ENCODE measurements at places on chromosomes 5 and 9.

DNA sequence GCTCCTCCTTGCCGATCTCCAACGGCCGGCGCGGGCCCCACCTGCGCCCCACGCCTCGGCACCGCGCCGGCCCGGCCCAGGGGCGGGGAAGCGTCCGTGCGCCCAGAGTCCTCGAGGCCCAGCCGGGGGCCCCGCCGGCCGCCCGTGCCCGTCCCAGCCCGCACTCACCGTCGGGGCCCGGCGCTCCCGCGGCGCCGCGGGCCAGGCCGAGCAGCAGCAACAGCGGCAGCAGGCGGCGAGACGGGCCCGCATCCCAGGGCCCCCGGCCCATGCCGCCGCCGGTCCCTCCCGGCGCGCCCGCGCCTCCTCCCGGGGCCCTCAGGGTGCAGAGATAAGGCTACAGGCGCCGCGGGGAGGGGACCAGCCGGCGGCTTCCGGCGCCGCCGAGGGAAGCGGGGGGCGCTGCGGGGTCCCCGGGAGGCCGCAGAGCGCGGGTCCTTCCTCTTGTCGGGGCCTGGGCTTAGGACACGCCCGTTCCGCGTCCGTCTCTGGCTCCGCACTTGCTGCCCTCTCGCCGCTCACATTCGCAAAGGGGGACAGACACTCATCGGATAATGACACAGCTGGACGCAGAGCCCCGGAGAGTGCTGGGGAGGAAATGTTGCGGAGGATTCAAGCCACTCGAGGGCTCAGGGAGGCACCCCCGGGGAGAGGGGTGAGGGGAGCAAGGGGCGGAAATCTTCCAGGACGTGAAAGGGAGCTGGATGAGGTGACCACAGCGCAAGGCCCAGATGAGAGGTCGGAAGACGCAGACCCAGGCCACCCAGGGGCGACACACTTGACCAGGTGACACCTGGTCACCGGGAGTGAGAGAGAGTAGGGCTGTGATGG is at the start of gene SUSD1:
Gene SUSD1 (minus strand): TSS at position 333 of the 831 bp plus-strand sequence. CDS start 62 bp downstream, at position 271.
- DNase-seq: no peak

GRCh38 chr9:116940614-116941215 is 253.6 kb downstream of the TRIM32 start:
- no peak for DNase-seq

GRCh38 chr5:122870219-122870856 is 24.9 kb downstream of the SNX24 start:
- DNase-seq: no peak

GRCh38 chr9:33942471-33943083 is 106.1 kb downstream of the UBAP2 start:
- DNase-seq: no peak

DNA sequence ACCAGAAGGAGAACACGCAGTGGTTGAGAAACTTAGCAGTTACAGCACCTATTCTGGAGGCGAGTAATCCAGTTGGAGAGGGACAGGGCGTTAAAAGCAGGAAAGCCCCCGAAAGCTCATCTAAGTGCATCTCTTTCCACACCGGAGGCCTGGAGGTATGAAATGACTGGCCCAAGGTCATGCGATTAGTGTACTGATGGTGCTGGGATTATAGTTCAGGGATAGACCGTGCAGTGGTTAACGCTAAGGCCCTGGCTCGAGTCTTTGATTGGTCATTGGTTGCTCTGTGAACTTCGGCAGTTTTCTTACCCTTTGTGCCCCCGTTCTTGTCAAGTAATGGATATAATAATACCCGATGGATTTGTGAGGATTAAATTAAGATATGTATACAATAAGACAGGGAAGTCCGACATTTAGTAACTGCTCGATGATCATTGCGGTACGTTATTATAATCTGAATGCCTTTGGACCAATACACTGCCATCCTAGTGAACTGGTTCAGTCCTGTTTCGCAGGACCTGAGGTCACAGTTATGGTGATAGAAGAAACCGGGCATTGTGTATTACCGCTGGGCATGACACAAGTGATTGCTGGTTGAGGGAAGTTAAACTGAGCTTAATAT is 960 bp downstream of the CANX start:
- DNase-seq: no peak

DNA sequence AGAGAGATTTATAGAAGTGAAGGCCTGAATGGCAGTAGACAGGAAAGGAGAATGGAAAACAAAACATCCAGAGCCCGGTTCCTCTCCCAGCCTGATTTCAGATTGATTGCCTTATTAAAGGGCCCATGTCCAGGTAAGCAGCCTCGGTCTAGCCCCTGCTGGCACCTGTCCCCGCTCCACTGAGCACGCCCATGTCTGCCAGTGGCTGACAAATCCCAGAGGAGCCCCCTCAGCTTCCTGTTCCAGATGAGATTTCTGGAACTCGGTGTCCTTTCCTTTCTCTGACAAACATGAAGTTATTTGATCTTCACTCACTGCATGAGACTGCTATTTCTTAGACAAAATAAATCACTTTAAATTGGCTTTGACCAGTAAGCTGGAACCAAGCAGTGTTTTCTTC is 187.0 kb upstream of the ADCY2 start:
- DNase-seq: no peak

- peak; percentile 23 for DNase-seq
Observed at GRCh38 chr5:52799358-52799982, 11.8 kb downstream of the ITGA1 start.

DNA sequence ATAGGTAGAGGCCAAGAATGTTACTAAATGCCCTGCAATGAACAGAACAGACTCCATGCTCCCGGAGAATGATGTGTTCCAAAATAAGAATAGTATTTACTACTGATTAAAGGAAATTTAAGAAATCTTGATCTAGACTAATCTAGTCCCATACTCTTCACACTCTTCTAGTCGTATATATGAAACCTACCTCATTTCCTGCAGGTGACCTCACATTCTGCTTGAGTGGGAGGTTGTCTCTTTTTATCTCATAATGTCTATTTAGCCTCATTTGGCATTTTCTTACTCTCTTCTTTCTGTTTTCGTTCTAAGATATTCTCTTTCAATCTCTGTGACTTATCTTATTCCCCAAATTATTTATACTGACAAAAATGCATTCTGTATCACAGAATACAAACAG is 9.2 kb upstream of the SHOC1 start:
- DNase-seq: no peak

DNA sequence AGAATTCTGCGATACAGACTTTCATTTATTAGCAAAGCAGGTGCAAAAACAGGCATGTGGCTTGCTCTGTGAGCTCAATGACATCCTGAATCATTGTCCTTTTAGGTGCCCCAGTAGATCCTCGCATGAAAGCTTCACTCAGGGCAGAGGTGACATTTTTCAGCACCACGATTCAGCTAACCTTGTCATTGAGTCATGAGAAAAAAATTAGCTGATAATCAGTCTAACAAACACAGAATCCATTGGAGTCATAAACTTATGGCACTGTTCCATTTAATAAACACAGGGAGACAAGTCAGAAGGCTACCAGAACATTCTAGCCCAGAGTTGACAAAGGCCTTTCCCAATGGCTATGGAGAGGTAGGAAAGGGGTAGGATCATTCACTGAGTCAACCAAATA is 104.8 kb upstream of the RAD23B start:
- DNase-seq: no peak

DNA sequence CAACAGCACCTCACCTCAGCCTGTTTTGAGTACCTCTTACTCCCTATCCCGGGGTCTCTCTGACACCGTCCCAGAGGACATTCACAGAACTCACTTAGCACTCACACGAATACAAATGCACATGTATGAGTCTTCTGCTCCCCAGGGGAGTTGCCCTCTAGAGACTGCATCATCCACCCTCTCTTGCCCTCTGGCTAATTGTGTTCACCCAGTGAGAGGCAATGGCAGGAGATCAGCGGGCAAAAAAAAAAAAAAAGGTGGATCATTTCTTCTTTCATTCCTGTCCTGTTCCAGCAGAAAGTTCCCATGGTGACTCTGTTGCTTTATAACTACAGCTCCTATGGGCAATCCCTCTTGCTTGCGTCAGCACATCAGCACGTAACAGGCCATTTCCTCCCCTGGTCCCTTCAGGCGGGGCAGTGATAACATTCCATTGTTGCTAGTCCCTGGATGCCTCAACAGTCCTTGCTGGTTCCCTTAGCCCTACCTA is 23.5 kb upstream of the SNX2 start:
- no peak for DNase-seq

- DNase-seq: no peak
Observed at GRCh38 chr9:121640076-121640475, 11.4 kb upstream of the DAB2IP start.

DNA sequence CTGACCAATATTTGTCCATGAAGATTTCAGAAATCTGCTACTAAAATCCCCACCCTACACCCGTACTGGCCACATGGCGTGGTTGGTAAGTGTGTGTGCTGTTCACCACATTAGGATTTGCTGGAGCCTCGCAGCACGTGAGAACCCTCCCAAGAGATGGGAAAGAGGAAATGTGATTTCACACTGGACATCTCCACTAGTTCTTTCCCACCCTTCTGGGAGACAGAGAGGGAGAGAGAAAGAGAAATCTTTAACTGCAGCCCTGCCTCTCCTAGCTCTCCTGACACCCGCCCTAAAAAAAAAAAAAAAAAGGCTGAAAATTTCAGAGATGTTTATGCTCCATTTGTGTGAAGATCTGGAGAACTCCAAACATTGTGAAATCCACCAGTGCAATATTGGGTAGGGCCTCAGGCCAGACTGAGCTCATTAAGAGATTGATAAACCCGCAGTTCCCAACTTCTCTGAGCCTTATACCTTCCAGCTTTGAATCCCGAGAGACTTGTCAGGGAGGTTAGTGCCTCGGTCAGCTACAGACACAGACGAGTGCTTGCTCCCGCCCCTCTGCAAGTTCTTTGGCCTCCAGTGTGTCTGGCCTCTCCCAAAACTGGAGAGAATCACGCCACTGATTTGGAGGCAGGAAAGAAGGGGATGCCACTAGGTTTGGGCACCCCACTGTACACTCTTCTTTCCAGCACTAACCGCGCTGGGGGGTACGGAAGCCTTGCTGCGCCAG is 1.9 kb downstream of the SPRY4 start:
- DNase-seq: no peak

DNA sequence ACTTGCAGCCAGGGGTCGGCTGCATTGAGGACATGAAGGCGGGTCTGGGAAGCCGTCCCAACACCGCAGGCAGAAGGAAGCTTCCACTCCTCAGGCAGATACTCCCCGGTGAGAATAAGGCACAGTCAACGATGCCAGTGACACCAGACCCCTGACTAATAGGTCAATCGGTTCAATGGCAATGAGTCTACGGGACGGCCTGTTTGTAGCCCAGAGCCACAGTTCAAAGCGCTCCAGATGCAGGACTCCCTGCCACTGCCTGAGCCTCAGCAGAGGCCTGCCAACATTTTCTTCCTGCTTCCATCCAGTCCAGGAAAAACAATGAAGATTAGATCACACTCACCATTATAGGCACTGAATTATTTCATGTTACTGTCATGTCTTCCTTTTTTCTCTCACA is 84.5 kb upstream of the SIMC1 start:
- DNase-seq: no peak

GRCh38 chr5:6606884-6607558 is 25.8 kb downstream of the NSUN2 start:
- DNase-seq: no peak

DNA sequence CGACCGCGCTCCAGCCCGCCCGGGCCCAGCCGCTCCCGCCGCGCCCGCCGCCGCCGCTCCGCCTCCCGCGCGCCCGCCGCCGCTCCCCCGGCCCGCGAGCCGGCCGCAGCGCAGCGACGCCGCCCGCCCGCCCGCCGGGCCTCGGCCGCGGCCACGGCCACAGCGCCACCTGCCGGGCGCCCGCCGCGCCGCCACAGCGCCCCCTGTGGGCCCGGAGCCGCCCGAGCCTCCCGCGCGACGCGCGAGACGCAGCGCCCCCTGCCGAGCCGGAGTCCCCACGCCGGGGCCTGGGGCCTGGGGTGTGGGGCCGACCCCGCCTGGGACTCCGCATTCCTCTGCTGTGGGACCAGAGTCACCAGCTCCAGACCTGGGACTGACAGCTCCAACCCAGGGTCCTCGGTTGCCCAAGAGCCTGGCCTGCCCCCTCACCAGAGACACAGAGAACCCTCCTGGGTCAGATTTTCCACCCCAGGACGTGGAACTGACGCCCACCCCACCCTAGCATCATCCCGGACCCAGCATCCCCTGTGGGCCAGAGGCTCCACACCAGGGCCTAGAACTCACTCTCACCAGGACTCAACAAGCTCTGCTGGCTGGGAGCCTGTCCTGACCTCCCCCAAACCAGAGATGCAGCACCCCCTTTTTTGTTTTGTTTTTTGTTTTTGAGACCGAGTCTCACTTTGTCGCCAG is at the start of gene RAPGEF1:
Gene RAPGEF1 (minus strand): TSS at position 118 of the 690 bp plus-strand sequence. CDS start 246 bp downstream, outside the sequence.
- DNase-seq: no peak

- no peak for DNase-seq
Observed at GRCh38 chr5:148951612-148952011, 111.2 kb downstream of the SH3TC2 start.

- peak; percentile 24 for DNase-seq
Observed at GRCh38 chr5:15499528-15500324, at the start of gene FBXL7. TSS of gene FBXL7 (plus strand) at chr5:15500180.

DNA sequence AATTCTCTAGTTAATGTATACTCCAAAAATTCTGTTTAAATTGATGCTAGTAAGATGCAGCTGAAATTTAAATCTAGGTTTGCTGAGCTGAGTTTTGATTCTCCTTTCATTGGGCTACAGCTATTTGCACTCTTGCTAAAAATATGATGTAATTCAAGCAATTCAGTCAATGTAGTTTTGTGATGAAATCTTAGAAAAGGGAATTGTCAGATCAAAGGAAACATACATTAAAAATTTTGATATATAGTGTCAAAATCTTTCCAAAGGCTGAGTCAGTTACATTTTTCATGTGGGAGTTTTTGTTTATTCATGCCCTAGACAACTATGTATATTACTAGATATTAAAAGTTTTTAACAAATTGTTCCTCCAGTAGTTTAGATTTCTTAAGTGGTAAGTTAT is 334.9 kb upstream of the DAB2 start:
- no peak for DNase-seq

GRCh38 chr5:115545351-115545882 is 842 bp upstream of the FEM1C start:
- no peak for DNase-seq

- DNase-seq: no peak
Observed at GRCh38 chr5:156947925-156948324, 15.1 kb downstream of the TIMD4 start.

DNA sequence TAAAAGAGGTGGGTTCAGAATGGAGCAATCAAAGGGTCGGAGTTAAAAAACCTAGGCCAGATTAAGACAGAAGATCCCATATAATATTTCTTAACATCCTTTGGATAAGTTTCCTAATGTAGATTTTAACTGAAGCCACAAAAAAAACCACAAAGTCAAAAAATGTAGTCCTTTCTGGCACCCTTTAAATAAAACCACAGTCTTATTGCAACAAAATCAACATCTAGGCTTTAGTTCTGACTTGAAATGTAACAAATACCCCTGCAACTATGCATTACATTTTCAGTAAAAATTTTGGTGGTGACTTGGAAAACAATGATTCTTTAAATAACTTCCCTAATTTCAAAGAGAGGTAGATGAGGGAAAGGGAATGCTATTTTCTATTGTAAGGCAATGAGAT is 109.2 kb downstream of the PSAT1 start:
- no peak for DNase-seq
